ENCODE measurements at places on chromosomes 12 and 14. TPM values are rescaled to one million over a fixed set of nuclear protein-coding genes. Genes with fewer than 3 reads are reported as not detected.

Gene SLC7A8
- total RNA-seq: not detected

Gene INSM2
- not detected for total RNA-seq

Gene FOXG1
- not detected for total RNA-seq

Gene BHLHE41
- 0.72 TPM for total RNA-seq

Gene SLC6A13
- 0.28 TPM for total RNA-seq

Gene TRHDE
- 97.8 TPM for total RNA-seq

Gene SLC38A1
- total RNA-seq: 71.9 TPM

Gene GLIPR1
- total RNA-seq: 327 TPM

Gene PRKCH
- total RNA-seq: 2.3 TPM

Gene SLC48A1
- total RNA-seq: 4.4 TPM

Gene NEUROD4
- not detected for total RNA-seq

Gene PROX2
- total RNA-seq: not detected

Gene IL31
- total RNA-seq: not detected

Gene APEX1
- total RNA-seq: 141 TPM

Gene GRIP1
- total RNA-seq: under 0.01 TPM

Gene RND1
- not detected for total RNA-seq

Gene RERGL
- not detected for total RNA-seq

Gene WNT5B
- total RNA-seq: 102 TPM

Gene ADGRD1
- not detected for total RNA-seq

Gene TSPAN19
- not detected for total RNA-seq

Gene CCDC197
- total RNA-seq: not detected

Gene KCNC2
- total RNA-seq: not detected

Gene KRT71
- not detected for total RNA-seq

Gene GSC
- not detected for total RNA-seq

Gene NPFF
- not detected for total RNA-seq

Gene CLEC2A
- total RNA-seq: not detected

Gene SMARCC2
- total RNA-seq: 42.3 TPM

Gene KSR2
- not detected for total RNA-seq

Gene NEK9
- 31.4 TPM for total RNA-seq

Gene PIWIL1
- total RNA-seq: not detected

Gene RFX4
- total RNA-seq: not detected

Gene RPS29
- 794 TPM for total RNA-seq

Gene PZP
- not detected for total RNA-seq

Gene EID3
- total RNA-seq: 6.9 TPM

Gene KRT85
- total RNA-seq: not detected

Gene INTS13
- total RNA-seq: 31.9 TPM

Gene TAS2R42
- not detected for total RNA-seq

Gene FGF23
- not detected for total RNA-seq

Gene RDH16
- not detected for total RNA-seq
